Tibial nerve (tissue), 4 donors: ENCODE measurements at places on chromosomes 1 and 21.
A peak's percentile ranks its signal among the peaks of the same experiment; 100 is the strongest.

GRCh38 chr1:11342621-11343032 is 69.6 kb downstream of the UBIAD1 start:
- no peak for DNase-seq

- DNase-seq, result no peak
Observed at GRCh38 chr1:241336335-241336734, 20.7 kb downstream of the RGS7 start.

- DNase-seq, result no peak
Observed at GRCh38 chr1:56901716-56902115, 47.1 kb downstream of the C8A start.

DNA sequence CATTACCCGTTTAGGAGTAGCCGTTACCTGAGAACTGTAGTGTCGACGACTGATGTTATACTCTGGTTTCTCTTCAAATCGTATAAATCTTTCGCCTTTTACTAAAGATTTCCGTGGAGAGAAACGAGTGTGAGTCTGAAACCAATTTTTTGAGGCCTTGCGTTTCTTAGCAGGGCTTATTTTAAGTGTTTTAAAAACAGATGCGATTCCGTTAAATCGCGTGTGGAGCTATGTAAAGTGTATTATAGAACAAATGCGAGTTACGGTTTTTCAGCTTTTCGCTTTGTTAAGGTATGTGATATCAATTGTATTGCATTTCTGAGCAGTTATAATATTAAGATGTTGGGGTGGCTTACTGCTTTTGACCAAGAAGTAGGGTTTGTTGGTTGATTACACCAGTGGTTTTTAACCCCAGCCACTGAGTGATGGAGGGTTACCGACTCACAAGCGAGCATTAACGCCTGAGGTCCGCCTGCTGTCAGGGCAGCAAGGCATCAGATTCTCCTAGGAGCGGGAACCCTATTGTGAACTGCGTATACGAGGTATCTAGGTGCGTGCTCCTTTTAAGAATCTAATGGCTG is 18.0 kb downstream of the KIAA2013 start:
- DNase-seq, result no peak

- no peak for DNase-seq
Observed at GRCh38 chr21:33067043-33067442, 2.9 kb upstream of the OLIG1 start.

DNA sequence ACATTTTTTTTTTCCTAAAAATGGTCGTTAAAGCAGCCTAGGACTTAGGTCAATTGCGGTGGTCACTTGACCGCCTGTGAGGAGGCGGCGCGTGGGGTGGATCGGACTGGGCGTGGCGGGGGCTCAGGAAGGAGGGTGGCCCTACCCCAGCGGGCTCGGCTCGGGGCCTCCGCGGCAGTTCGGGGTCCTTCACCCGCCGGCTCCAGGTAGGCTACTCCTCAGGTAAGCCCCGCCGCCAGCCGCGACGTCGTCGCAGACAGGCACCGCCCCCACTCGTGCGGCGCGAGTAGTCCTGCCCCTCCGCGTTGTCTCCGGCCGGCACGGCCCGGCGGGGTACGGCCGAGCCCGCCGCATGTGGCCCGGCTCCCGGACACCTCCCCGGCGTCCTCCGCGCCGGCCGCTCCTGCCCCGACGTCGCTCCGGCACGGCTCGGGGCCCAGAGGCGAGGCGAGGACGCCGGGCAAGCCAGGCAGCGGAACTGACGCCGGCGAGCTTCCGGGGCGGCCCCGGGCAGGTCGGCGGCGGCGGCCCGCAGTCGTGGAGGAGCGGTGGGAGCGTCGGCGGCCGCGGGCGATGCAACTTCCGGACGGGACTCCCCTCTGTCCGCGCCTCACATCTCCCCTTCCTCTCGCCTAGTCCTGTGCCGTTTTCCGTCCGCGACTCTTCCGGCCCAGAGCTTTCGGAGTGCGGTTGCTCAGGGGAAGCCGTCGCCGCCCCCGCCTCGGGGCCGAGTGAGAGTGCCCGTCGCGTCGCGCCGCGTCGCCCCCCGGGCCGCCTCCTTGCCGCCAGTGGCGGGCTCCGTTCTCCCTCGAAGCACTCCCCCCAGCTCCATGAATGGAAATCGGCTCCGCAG is at the start of gene AGO3:
TSS of gene AGO3 (plus strand) at position 513 of the 853 bp plus-strand sequence. CDS start at position 835, 322 bp downstream.
- DNase-seq, result peak; percentile 75

- no peak for DNase-seq
Observed at GRCh38 chr1:209319057-209319432, 264.5 kb upstream of the CAMK1G start.

DNA sequence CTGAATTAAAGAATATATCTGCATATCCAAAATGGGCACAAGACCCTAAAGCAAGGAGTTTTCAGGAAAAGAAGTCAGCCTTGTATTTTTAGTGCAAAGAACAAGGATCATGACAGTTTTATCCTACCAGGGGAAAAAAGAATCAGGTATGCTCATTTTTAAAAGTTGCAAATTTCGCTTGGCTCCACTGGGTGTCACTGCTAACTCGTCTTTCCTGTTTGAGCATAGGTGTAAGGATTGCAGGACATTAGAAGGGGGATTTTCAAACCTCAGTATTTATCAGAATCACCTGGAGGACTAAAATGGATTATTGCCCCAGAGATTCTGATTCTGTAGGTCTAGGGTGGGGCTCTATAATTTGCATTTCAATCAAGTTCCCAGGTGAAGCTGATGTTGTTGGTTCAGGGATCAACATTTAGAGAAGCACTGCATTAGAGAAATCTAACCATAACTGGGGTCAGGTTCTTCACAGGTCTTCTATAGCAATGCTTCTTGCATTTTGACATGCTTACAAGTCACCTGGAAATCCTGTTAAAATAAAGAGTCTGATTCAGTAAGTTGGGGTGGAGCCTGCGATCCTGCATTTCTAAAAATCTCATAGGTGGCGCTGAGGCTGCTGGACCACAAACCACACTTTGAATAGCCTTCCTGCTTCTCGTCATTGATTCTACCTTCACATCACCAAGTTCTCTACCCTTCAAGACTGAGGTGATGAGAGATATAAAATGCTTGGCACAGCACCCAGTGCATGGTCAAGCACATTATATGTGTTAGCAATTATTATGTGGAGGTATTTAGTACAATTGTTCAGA is 39.6 kb downstream of the NUF2 start:
- no peak for DNase-seq

GRCh38 chr1:41859686-41860085 is 59.0 kb downstream of the HIVEP3 start:
- no peak for DNase-seq

DNA sequence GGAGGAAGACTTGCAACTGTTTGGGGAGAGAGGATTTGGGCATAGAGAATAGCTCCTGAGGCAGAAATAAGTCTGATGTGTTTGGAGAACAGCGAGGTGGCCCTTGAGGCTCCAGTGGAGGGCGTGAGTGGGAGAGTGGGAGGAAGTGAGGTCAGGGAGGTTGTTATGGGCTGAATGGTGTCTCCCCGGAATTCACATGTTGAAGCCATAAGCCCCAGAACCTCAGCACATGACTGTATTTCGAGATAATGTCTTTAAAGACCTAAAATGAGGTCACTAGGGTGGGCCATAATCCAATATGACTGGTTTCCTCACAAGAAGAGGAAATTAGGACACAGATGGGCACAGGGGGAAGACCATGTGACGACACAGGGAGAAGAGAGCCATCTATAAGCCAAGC is 17.9 kb upstream of the APP start:
- no peak for DNase-seq

DNA sequence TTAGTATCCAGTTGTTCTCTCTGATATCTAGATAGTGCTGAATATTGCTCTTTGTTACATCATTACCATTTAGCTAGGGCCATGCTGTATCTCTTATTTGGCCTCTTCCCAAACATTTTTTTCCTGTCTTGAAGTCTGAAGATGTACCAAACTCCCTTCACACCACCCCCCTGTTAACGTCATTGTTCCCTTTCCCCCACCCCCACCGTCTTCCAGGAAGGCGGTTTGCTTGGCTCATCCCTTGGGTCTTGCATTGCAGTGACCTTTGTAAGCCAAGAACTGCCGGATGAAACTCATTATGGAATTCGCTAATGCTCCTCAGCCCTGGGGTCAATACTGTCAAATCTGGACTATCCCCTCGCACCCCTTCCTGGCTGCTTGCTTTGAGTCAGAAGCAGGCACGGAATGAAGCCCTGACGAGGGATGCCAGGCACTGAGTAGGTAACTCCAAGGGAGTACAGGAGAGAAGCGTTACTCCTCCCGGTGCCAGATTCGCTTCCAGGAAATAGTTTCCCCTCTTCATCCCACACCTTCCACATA is 283.1 kb downstream of the TM2D1 start:
- no peak for DNase-seq

GRCh38 chr1:230158415-230159291 is 91.6 kb downstream of the GALNT2 start:
- DNase-seq, result no peak

- peak; percentile 59 for DNase-seq
Observed at GRCh38 chr1:25810341-25811299, 9.1 kb upstream of the MTFR1L start.
